Glutamatergic neuron (in vitro differentiated cells): ENCODE measurements at places on chromosomes 11 and 22.

- DNase-seq = peak; percentile 72
Observed at GRCh38 chr11:12377106-12377823, at the start of gene PARVA. TSS of gene PARVA (plus strand) at chr11:12377571. CDS start at chr11:12377648, 77 bp downstream.

- DNase-seq = no peak
Observed at GRCh38 chr11:126660761-126661425, 305.4 kb downstream of the ST3GAL4 start.

- no peak for DNase-seq
Observed at GRCh38 chr11:111450480-111451320, 61.5 kb downstream of the BTG4 start.

DNA sequence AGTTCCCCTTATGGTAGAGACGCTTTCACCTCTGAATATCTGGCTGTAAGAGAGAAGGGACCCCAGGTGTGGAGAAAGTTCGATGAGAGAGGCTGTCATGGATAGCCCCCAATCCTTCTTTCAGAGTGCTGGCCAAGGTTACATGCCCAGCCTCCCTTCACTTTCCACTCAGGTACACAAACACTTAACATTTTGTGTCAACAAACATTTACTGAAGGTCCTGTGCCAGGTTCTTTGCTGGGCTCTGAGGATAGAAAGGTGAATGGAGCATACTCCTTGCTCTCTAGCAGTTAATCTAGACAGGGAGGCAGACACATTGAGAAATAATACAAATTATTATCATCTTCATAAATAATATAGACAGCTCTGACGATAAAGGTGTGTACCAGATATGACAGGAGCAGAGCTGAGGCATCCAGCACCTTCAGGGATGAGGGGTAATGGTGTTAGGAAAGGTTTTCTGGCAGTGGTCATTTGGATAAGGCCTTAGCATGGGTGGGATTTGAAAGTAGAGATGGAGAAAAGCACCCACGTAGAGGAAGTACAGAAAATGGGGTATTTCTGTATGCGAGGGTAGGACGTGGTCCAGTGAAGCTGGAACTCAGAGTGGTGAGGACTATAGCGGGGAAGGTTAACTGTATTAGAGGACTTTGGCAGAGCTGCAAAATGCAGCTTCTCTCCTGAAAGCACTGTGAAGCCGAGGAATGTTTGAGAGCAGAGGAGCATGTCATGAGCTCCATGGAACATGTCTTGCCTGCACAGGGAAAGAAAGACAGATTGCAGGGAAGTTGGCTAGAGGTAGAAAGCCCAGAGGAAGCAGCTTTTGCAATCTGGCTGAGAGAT, 19.6 kb downstream of the PPFIBP2 start:
- no peak for DNase-seq

DNA sequence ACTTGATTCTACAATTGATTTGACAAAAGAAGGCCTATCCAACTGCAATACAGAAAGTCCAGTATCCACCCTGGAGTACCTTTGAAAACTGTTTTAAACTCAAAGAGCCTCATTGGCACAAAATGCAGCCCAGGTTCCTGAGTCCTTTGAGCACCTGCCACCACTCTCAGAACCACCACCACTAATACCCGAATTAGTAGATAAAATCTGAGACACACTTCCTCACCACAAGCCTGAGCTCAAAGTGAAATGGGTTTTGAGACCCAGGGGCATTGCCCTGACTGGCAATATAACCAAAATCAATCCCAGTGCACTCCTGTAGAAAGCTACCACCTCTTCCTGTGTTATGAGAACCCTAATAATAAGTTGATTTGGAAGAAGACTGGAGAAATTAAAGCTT, 215.7 kb downstream of the CSNK2A3 start:
- no peak for DNase-seq
